ENCODE measurements at places on chromosomes 1 and 21.

- DNase-seq = no peak
These were observed 332.2 kb upstream of the PLXNA2 start for GRCh38 chr1:208576425-208576824.

- DNase-seq = no peak
These were observed 50.0 kb downstream of the HHAT start for GRCh38 chr1:210378736-210379135.

GRCh38 chr1:169044296-169044695 lies 62.2 kb upstream of the ATP1B1 start:
- no peak for DNase-seq

DNA sequence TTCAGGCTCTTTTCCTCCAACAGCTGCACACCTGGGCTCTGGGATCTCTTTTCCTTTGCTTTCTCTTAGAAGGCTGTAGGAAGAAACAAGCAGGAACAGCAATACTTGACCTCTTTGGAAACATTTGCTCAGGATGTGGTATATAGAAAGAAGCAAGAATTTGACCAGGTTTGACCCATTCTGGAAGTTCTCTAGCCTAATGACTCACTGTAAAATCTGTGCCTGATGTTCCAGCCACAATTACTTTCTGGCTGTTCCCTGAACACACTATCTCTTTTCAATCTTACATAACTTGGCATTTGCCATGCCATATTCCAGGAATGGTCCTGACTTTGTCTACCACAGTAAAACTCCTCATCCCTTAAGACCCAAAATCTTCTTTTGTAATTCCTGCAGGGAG lies 419.9 kb upstream of the DAB1 start:
- DNase-seq = peak; percentile 12

DNA sequence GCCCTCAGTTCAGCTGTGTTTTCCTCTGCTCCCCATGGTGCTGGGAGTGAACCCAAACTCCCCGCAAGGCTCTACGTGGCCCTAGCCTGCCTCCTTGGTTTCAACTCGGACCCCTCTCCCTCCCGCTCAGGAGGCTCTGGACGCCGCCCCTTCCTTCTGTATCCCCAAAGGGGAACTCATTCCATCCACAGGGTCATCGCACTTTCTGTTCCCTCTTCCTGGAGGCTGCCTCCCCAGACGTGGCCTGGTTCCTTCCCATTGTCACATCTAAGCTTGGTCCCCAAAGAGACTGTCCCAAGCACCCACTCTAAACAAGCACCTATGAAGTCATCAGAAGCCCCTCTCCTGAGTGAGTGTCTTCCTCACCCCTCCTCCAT lies 10.9 kb downstream of the KCNAB2 start:
- no peak for DNase-seq

- no peak for DNase-seq
These were observed 102.8 kb upstream of the COL11A1 start for GRCh38 chr1:103211073-103211472.

DNA sequence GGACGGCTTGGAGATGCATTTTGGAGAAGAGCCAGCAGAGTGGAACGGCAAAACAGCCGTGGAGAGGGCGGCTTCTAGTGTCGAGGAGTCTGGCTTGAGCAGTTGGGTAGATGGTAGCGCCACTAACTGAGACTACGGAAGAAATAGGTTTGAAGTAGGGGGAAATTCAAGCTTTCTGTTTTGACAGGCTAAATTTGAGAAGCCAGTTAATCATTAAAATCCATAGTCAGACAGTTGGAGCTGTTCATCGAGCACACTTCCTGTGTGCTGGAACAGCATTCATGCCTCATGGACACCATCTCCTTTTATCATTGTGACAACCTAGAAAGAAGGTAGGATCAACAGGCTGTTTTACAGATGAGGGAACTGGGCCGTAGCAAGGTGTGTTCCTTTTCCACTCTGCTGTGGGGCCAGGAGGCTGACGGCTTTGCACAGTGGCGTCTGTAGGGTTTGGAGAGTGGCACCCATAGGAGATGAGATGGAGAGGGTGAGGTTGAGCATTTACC lies 3.4 kb upstream of the PKLR start:
- DNase-seq = no peak

DNA sequence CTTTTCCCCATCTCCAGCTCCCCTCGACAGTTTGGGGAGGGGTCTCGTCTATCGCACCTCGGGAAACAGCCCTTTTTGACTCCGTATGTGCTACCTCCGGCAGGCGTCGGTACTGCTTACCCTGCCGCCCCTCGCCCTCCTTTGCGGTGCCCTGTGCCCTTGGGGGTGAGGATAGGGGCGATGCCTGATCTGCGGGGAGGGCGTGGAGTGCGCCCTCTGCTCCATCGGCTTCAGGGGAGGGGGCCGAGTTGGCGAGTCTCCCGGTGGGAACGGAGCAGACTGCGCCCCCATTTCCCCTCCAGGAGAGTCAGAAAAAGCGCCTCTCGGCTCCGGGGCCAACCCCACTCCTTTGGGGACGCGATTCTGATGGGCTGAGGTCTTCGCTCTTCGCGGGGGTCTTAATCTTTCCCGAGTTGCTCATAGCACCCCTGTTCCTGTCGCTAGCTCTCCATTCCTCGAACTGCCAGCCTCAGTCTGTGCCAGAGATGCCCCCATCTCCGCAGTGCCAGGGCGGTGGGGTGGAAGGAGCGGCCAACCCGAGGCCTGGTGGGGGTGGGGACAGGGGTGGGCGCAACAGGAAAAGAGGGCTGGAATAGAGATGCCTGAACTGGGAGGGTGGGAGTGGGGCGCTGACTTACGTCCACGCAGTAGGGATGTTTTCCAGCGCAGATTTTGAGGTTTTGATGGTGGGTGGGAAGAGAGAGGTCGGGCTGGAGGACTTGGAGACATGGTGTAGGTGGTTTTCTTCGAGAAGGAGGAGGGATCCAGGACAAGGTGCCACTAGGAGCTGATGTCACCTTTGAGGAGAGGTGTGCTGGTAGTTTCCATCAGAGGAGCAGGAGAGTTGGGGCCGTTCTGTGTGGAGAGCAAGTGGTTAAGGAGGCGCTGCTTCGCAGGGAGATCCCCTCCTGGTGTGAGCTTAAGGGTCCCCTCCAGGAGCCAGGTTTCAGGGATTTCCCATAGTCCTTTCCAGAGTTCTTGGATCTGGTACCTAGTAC lies 674 bp downstream of the PPFIA4 start:
- DNase-seq = peak; percentile 7

DNA sequence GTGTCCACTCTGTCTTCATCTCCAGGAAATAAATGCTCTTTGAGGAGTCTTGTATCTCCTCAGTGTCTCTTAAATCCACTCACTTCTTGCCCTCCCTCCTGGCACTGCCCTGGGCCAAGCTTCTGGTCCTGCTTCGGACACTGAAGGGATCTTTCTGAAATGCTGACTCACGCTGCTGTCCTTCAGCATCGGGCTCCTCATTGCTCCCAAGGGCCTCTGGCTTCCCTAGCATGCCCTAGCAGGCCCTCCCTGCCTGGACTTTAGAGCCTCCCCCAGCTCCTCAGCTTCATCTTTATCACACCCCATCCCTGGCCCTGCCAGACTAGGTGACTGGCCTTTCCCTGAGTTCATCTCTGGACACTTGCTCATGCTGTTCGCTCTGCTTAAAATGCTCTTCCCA lies 96.6 kb downstream of the FOXD2 start:
- DNase-seq = peak; percentile 25

DNA sequence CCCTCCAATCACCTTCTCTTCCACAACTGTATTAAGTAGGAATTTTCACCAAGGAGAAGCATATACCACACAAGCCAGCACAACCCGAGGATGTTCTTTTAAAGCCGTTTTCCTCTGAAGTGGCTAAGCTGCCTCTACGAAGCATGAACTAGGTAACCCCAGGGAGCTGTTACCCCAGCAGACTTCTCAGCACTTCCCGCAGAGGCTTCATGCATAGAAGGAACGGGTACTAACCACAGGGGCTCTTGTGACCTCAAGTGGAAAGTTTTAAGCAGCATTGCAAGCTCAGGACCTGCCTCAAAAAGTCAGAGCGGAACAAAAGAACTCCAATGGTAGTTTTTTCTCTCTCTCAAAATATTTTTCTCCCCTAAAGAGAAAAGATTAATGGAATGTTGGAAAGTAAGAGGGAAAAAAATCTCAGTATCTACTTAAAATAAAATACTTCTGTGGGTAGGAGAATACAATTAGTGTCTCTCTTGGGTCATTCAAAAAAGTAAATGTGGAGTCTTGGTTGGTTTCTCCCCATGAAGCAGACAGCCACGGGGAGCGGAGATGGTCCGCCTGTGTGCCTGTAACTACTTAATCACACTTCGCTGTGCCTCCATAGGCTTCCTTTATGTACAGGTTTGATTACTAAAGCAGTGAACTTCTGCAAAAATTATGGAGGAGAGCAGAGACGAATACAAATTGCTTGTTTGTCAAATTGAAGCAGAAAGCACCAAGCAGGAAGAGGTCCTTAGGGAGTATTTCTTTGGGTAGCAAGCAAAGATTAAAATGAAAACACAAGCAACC lies 40.9 kb downstream of the STX6 start:
- no peak for DNase-seq

DNA sequence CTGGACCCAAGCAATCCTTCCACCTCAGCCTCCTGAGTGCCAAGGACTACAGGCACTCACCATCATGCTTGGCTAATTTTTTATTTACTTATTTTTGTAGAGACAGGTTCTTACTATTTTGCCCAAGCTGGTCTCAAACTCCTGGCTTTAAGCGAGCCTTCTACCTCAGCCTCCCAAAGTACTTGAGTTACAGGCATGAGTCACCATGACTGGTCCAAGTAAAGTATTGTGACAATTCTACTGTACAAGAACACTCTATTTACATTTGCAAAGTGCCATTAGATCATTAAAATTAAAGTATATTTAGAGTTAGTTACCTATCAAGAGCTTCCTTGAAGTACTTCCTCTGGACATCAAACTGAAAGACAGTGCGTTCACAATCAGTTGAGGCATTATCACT lies 44.8 kb downstream of the NRDC start:
- no peak for DNase-seq

- no peak for DNase-seq
These were observed 227.8 kb downstream of the NRIP1 start for GRCh38 chr21:14836950-14837349.

DNA sequence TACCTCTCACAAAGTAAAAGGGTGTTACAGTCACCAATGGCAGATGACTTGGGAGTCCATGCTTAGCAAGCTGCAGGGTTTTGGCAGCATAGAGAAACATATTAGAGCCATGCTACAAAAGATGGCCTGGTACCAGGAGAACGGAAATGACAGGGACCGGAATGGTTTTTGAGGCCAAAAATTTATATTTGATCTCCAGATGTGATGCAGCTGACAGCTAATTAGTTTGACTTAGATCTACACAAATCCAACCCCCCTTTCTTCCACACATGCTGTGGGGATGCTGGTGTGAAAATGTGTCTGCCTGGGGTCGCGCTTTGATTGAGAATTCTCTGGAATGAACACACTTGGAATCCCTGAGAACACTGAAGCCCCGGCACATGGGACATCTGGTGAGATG lies 26.5 kb downstream of the SYF2 start:
- DNase-seq = no peak

DNA sequence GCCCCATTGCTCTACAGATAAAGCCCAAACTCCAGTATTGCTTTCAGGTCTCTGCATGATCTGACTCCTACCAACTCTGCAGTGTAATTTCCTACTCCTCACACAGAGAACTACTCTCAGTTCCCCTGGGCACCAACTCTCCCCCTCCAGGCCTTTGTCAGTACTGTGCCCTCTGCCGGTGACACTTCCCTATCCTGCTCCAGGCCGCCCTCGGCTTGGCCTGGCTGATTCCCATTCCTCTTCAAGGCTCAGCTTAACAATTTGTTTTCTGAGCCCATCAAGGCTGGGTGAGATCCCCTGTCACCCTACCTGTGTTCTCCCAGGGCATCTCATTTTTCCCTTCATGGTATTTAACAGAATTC lies 2.6 kb downstream of the SLAMF8 start:
- DNase-seq = peak; percentile 27

DNA sequence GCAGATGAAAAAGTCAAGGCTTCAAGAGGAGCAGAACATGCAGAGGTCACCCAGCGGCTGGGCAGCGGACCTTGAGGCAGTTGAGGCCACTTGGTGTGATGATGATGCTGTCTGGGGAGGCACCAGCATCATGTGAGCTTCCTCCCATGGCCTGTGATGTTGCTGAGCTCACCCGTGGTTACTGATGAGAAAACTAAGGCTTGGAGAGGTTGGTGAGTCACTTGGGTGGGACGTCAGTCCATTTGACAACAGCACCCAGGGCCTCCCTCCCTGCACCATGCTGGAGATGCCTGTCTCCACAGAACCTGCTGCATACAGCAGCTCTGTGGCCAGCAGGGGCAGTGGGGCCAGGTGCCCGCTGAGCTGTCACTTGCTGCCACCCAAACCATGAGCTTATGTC lies 146.8 kb downstream of the NPHP4 start:
- DNase-seq = no peak

- no peak for DNase-seq
These were observed 49.4 kb downstream of the TBCE start for GRCh38 chr1:235416662-235417049.

- no peak for DNase-seq
These were observed 213.9 kb downstream of the SEC16B start for GRCh38 chr1:177755851-177756560.

DNA sequence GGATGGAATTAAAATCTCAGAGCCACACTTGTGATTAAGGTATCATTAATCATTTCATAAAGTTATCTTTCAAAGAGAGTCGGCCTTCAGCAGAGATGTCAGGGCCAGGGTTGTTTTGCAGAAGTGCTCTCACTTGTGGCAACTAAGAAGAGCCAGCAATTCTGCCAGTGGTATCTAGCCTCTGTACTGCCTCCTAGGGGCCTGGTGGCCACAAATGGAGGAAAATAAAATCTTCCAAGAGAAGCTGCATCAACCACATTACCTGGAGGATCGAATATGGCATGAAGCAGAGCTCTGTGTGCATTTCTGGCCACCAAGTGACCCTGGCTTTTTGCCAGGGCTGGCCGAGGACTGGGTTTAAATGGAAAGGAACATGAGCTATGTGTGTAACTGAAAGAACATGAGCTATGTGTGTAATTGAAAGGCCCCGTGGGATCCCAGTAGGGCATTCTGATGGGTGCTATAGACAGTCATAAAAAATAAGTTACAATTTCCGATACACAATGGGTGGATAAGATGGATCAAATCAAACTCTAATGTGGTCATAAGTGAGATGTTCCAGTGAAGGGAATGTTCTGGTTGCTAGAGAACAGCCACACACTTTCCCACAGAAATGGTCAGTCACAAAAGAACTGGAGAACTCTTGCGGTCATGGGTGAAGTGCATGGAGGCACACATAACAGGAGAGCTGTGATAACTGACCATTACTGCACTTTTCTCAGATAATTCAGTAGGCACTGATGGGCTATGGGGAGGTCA lies 335.8 kb downstream of the CAMTA1 start:
- no peak for DNase-seq

DNA sequence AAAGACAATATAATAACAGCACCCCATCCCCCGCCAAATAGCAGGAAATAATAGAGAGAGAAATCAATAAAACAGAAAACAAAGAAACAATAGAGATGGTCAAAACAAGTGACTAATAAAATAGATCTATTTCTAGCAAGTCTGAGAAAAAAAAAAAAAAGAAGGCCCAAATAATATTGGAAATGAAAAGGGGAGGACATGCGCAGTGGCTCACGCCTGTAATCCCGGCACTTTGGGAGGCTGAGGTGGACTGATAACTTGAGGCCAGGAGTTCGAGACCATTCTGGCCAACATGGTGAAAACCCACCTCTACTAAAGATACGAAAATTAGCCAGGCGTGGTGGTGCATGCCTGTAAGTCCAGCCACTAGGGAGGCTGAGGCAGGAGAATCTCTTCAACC lies 18.5 kb upstream of the HCRTR1 start:
- DNase-seq = no peak

Data from urothelium cell line (cell line).